NCI-H187 treated with DMSO at 0.1 percent for 48 hours (cell line): ENCODE measurements at places on chromosomes 6 and 20.

DNA sequence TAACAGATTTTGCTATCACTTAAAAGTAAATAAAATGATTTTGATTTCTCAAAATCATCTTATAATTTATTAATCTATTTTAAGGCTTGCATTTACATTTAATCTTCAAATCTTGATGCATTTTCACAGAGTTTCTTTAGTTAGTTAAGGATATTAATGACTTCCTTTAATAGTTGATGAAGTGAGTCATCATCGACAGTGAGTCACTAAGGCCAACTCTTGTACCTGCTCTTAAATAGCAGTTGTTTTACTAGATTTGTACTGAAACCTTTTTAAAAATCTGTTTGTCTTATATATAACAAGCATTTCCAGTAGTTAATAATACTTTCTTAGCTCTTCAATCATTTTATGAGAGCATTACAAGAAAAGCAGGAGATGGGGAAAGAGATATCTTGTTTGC lies 191.7 kb downstream of the ESR1 start:
- DNase-seq: no peak

DNA sequence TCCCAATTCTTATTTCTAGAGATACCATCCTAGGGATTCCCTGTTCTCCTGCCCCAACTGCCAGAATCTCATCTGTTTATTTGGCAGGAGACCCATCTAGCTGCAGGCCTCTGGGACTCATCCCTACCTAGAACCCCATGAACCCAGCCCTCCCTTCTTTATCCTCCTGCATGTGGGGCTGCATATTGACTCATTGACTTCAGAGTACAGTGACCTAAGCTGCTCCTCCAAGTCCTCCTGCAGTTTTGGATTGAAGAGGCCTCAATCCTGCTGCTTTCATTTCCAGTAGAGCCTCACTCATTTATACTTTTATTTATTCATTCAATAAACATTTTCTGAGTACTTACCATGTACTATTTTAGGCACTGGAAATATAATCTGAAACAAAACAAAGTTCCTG lies 11.6 kb downstream of the TMEM200A start:
- no peak for DNase-seq

GRCh38 chr20:57672164-57672563 lies 37.7 kb downstream of the PMEPA1 start:
- DNase-seq: peak; percentile 83

GRCh38 chr6:43812850-43813578 lies 43.0 kb downstream of the VEGFA start:
- DNase-seq: no peak

DNA sequence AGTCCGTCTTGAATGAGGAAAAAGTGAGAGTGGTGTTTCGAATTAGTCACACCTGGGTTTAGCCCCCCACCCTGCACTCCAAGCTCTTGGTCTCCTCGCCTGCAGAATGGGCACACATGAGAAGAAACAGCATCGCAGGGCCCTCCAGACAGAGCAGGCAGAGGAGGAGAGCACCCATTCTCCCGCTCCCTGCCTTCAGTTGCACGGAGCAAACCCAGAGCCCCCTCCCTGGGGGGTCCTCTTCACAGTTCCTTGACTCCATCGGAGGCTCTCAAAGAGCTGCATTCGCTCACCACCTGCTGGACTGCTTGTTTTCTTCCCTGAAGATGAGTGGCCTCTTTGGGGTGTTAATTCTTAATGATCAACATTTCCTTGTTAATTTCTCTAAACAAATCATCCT lies 5.1 kb downstream of the CST7 start:
- DNase-seq: no peak

- DNase-seq: no peak
These were observed 15.7 kb upstream of the CD93 start for GRCh38 chr20:23101696-23102406.

GRCh38 chr6:98833057-98833306 lies 1.4 kb upstream of the POU3F2 start:
- DNase-seq: no peak

DNA sequence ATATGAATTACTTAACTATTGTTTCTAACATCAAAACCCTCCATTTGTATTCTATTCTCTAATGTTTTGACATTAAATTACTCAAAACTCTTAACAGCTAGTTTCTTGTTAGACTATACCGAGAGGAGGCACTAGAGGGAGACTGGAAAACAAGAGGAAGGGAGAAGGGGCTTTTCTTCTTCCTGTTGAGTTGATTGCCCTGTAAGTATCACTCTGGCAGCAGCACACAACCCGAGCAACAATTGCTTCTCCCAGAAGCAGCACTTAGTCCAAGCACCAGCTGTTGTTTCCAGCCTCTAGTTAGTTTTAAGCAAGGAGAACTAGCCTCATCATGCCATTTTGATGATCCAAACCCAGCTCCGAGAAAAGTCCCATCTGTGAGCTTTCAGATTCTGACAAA lies 603.8 kb downstream of the PRKN start:
- DNase-seq: no peak

DNA sequence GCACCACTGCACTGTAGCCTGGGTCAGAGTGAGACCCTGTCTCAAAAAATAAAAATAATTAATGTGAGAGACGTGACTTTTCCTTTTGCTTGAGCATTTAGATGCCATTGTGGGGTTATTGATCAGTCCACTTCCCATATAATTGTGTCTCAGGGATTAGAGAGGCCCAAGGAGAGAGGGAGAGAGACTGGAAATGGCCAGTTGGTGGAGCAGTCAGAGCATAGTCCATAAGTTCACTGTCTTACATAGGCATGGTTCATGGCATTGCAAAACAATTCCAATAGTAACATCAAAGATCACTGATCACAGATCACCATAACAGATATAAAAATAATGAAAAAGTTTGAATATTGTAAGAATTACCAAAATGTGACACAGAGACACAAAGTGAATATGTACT lies 15.2 kb upstream of the SDHAF4 start:
- DNase-seq: no peak

- no peak for DNase-seq
These were observed 248.1 kb downstream of the TPBG start for GRCh38 chr6:82611751-82612150.

DNA sequence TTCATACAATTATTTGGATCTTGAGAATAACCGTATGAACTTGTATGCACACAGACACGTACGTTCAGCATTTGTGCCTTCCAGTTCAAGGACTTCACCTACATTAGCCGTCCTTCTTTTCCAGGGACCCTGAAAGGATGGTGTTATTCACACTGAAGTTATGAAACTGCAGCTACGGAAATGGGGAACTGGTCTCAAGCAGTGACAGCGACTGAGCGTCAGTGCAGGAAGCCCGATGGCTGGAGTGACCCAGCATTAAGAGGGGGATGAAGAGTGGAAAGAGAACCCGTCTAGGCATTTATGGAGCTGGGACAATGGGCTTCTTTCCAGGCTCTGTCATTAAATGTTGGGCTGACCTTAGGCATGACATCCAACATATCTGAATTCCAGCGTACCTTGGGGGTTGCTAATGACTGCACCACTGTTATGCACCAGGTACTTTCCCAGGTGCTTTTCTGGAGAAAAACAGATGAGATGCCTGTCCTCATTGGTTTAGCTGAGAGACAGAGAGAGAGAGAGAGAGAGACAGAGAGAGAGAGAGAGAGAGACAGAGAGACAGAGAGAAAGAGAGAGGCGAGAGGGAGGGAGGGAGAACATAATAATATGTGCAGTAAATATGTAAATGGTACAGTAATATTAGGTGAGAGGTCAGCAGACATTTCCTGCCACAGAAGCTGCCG lies 204.7 kb upstream of the EXOC2 start:
- no peak for DNase-seq

- no peak for DNase-seq
These were observed 61.8 kb downstream of the NFATC2 start for GRCh38 chr20:51480507-51481270.

DNA sequence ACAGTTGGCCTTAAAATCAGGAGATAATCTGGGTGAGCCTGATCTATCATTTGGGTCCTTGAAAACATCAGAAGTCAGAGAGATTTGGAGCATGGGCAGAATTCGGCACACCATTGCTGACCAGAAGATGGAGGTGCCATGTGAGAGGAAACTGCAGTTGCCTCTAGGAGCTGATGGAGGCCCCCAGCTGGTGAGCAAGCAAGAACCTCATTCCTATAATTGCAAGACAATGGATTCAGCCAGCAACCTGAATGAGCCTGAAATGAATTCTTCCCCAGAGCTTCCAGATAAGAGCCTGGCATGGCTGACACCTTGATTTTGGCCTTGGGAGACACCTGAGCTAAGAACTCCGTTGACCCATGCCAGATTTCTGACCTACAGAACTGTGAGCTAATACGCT lies 76.3 kb upstream of the FYN start:
- DNase-seq: no peak

- DNase-seq: no peak
These were observed 148.6 kb downstream of the LRRC1 start for GRCh38 chr6:53943395-53943794.

DNA sequence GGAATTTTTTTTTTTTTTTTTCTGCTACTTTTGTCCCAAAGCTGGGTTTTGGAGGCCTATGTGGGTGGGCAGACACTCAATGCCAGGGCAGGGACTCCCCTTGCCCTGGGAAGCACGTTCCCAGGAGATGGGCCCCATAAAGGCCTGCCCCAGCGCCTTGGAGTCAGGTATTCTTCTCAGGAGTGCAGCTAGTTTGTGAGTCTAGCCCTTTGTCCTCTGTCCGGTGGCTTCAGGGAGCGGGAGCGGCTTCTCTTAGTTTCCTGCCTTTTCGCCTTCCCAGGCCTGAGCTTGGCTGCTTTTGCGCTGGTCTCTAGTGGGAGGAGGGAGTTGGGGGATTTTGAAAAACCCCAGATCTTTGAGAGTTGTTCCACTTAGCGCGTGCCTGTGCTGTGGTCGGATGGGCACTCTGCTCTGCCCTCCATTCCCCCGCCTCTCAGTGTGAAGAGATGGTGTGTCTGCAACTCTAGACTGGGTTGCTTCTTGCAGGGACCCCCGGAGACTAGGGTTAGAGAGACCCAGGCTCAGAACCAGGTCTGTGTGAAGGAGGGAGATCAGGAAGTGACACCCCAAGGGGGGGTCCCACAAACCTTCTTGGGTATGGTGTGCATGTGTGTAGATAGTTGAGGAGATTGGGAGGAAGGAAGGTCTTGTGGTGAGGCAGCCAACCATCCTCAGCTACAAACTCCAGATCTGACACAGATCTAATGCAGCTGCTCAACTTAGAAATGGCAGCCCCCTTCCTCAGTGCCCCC lies 1.3 kb downstream of the PLCG1 start:
- DNase-seq: no peak

DNA sequence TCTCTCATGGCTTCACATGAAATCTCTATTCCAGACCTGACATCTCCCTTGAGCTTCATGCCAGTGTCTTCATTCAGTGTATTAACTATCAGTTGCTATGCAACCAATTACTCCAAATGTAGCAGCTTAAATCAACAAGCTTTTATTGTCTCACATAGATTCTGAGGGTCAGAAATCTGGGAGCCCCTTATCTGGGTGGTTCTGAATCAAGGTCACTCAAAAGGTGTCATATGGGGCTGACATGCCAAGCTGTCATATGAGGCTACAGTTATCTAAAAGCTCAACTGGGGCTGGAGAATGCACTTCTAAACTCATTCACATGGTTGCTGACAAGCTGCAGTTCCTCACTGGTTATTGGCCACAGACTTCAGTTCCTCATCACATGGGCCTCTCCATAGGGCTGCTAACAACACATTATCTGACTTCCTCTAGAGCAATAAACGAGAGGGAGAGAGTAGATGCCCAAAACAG lies 7.3 kb upstream of the CGA start:
- DNase-seq: no peak

GRCh38 chr6:157982102-157982562 lies 469 bp downstream of the SYNJ2 start:
- DNase-seq: no peak

GRCh38 chr20:38770546-38770945 lies 22.3 kb downstream of the ACTR5 start:
- no peak for DNase-seq

GRCh38 chr6:155962276-155962675 lies 506.6 kb upstream of the NOX3 start:
- DNase-seq: no peak

GRCh38 chr20:49540232-49540620 lies 27.7 kb downstream of the PTGIS start:
- DNase-seq: no peak

GRCh38 chr6:110327391-110327790 lies 30.8 kb downstream of the METTL24 start:
- no peak for DNase-seq

DNA sequence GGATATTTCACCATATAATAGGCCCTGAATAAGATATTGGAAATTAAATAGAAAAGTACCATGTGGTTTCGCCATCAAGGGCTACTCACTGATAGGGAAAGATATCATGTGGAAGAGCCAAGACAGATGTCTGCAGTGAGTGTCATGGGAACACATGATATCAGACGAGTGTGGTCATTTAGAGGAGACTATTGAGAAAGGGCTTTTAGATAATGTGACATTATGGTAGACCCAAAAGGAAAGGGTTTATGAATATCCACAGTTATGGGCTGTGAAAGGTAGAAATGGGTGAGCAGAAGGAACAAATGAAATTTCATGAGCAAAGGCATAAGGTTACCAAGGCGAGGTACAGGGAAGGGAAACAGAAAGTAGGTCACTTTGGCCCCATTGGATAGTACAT lies 182.3 kb upstream of the PRSS16 start:
- DNase-seq: no peak

GRCh38 chr6:141403827-141404226 lies 728.9 kb upstream of the GJE1 start:
- DNase-seq: no peak

- DNase-seq: no peak
These were observed 17.4 kb downstream of the ADNP start for GRCh38 chr20:50913690-50914375.

DNA sequence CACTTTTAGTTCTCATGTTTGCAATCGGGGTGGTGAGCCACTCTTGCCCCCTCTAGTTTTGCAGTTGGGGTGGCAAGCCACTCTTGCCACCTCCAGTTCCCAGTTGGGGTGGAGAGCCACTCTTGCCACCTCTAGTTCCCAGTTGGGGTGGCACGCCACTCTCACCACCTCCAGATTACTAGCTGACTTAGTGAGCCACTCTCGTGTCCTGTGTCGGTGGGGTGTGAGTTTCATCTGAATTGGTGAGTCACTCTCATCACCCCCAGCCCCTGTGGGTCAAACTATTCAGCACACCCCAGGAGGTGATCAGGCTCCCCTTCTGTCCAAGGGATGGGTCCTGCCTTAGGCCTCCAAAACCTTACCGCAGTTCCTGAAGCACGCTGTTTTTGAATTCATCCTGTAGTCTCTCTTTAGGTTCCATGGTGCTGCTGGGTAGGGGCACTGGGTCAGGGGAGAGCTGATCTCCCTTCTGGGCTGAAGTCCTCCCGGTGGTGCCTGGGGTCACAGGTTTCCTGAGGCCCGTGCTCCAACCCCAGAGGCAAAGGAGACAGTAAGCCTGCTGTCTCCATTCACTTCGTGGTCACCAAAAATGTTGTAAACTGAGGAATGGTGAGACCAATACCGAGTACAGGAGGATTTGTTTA lies 224.2 kb upstream of the SYNCRIP start:
- DNase-seq: no peak

- no peak for DNase-seq
These were observed 6.5 kb upstream of the TUBB2B start for GRCh38 chr6:3233904-3234303.

DNA sequence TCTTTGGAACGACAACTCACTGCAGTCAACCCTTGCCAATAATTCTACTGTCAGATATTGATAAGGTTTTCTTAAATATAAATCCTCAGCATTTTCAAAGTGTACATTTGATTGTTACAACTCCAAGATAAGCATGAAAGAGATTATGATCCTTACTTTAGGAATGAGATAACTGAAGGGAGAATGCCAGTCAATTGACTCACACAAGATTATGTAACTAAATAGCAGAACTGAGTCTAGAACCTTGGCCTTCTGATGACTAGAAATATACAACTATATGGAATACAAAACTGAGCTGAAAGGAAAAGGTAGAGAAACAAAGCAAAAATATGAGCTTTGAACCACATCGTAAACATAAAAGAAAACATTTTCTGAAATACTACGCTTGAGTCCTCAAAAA lies 26.9 kb upstream of the STXBP5 start:
- no peak for DNase-seq
